H4 (cell line): ENCODE measurements at places on chromosomes 5 and 9.
A peak's percentile ranks its signal among the peaks of the same experiment; 100 is the strongest.

DNA sequence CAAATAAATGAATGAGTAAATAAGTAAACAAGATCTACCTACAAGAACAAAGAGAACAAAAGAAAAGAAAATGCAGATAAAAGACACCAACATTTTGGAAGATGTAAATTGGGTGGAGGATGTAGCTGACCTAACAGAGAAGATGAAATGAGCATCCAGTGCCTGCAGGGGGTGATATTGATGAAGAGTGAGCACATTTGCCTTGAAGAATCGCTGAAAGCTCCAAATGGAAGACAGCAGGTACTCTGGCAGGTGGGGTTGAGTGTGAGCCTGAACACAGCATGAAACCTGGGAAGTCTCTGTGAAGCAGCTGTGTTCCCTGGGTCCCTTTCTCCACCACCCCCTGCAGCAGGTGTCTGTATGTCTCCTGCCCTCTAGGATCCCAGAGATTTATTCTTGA lies 125.6 kb downstream of the NXNL2 start:
- peak; percentile 51 for DNase-seq

DNA sequence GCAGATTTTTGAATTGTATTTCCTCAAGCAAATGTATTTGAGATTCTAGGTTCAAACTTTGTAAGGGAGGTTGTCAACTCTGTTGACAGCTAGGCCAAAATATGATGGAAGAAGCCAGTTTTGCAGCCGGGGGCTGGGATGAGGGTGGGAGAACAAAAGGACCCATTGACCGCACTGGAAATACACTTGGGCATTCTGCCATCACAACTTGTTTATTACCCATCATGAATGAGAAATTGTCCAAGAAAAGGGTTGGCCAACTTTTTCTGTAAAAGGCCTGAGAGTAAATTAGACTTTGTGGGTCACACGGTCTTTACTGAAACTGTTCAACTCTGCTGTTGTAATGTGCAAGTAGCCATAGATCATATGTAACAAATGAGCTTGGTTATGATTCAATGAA lies 221.3 kb upstream of the KLF9 start:
- no peak for DNase-seq

GRCh38 chr5:154254896-154255295 lies 64.4 kb downstream of the GALNT10 start:
- DNase-seq = no peak

DNA sequence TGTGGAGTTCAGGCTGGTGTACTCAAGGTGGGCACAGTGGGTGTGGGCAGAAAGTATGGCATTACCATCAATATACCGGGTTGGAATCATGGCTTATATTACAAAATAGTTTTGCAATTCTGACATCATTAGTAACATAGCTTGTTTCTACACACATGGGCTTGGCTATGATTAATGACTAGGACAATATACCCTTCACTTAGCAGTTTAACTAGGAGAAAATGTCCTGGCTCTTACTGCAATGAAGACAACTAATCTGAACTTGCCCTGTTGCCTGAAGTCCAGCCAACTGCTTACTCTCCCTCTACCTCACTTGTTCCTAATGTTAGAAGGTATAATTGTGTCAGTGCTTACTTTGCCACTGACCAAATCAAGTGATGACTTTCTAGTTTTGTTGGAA lies 612.5 kb downstream of the EFNA5 start:
- DNase-seq = no peak

DNA sequence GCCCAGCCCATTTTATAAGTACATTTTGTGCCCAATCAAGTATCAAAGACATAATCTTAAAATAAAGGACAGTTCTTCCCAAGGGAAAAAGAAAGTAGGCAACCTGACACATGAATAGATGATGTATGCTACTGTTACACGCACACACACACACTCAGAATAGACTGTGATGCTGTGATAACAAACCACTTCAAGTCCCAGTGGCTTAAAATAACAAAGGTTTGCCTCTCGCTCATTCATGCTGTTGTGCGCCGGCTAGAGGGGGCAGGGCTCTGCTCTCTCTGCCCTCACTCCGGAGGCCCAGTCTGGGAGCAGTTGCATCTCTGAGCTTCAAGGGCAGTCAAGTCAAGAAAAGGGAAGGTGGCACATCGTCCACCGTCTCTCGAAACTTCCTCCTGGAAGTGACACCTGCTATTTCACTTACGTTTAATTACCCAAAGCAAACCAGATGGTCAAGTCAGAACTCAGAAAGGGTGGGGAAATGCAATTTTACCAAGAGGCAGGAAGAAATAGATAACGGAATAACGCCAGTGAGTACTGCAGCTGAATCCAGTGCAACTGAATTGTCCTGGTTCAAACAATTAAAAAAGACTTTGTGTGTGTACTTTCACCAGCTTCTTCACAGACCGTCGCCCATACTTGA lies 43.3 kb downstream of the ANKRD33B start:
- DNase-seq = no peak

GRCh38 chr5:108917596-108917995 lies 169.9 kb downstream of the FER start:
- DNase-seq = no peak

- DNase-seq = no peak
These were observed 95.4 kb upstream of the LIFR start for GRCh38 chr5:38651806-38652205.

- no peak for DNase-seq
These were observed 88.6 kb downstream of the EHMT1 start for GRCh38 chr9:137707361-137707760.

- no peak for DNase-seq
These were observed 26.9 kb downstream of the CAMSAP1 start for GRCh38 chr9:135880438-135880837.

- DNase-seq = no peak
These were observed 420.4 kb downstream of the CETN3 start for GRCh38 chr5:89988998-89989655.
